ENCODE measurements at places on chromosomes 3 and 15.

DNA sequence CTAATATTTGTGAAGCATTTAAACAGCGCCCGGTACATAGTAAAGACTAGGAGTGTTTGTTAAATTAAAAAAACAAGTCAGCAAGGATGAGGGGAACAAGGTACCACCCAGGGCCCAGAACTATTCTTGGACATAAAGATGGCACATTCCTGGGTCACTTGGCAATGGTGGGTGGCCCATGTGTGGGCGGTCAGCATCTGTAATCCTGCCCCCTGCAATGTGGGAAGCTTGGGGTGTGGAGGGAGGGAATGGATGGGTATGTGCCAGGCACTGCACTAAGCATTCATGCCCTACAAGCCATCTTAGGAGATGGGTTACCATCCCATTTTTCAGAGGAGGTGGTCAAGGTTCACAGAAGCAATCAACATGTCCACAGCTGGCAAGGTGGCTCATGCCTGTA, 7.3 kb upstream of the C15orf39 start:
- no peak for DNase-seq

DNA sequence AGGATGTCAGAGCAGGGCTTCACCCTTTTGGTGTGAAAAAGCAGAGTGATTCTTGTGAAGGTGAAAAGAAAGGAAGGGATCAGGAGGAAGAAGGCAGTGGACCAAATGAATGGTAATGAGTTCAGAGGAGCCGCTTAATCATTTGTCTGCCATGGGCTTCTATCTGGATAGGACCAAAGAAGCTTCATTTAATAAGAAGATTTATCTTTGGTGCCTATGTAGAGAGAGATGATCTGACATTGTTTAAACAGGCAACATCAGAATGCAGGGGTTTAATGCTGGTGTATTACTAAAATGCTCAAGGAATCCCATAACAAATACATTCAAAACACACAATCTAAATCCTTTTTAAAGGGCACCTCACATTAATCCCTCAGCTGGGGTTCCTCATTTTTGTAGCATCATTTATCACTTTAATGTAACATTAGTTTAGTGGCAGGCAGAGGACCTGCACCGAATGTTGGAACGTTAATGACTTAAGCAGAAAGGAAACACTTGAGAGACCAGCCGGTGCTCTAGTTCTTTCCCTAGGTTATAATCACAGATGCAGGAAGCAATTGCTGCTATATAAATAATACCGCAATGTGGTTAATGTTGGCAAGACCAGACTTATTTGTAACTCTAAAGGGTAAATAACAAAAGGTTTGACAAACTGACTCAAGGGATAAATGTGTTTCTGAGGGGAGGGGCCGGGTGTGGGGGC, 27.9 kb upstream of the IL1RAP start:
- DNase-seq, result no peak

- DNase-seq, result no peak
These were observed 6.8 kb upstream of the SHQ1 start for GRCh38 chr3:72855001-72855400.

GRCh38 chr3:165466856-165467255, 270.7 kb upstream of the SLITRK3 start:
- DNase-seq, result no peak

GRCh38 chr3:46935989-46936558, 40.5 kb downstream of the CCDC12 start:
- DNase-seq, result no peak

- no peak for DNase-seq
These were observed 21.6 kb downstream of the SPTSSB start for GRCh38 chr3:161349529-161350312.

DNA sequence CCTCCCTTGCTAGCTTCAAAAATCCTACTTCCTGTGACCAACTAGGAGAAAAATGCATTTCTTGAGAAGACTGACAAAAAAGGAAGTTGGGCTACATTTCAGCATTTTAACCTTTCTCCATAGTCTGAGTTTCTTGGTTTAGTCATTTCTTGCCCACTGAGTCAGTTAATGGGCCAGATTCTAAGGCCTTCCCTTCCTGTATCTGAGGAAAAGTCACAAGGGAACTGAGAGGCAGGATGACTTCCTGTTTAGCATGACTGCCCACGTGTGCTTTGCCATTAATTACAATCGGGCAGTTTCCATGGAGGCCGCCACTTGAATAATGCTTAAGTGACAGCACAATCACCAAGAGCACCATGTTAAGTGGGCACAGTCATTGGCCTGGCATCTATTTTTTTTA, 794.4 kb upstream of the LMCD1 start:
- no peak for DNase-seq

- no peak for DNase-seq
These were observed 49.7 kb upstream of the ATOSA start for GRCh38 chr15:52728899-52729298.
